ENCODE measurements at places on chromosomes 5 and 9. TPM values are rescaled to one million over a fixed set of nuclear protein-coding genes. Genes with fewer than 3 reads are reported as not detected.

DNA sequence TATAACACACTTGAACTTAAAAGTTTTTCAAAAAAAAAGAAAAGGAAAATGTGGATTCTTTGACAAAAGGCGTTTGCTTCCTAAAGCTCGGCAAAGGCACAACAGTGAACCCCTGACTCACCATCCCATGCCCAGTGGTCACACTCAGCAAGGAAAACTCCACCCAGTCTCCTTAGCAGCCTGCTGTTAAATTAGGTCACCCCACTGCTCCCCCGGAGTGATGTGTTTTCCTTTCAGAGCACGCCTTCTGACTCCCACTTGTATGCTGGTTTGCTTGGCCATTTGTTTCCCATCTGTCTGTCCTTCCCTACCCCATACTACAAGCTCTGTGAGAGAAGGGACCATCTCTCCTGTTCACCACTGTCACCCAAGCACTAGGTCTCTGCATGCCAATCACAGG lies 23.8 kb downstream of the RETREG1 start:
- no peak for DNase-seq

TICAM2 gene
- 4.1 TPM for polyA plus RNA-seq

PCDHA4 gene
- 0.62 TPM for polyA plus RNA-seq

GFRA3 gene
- 4.2 TPM for polyA plus RNA-seq

- DNase-seq, result no peak
Observed at GRCh38 chr5:96348536-96348935, 84.5 kb downstream of the PCSK1 start.

DNA sequence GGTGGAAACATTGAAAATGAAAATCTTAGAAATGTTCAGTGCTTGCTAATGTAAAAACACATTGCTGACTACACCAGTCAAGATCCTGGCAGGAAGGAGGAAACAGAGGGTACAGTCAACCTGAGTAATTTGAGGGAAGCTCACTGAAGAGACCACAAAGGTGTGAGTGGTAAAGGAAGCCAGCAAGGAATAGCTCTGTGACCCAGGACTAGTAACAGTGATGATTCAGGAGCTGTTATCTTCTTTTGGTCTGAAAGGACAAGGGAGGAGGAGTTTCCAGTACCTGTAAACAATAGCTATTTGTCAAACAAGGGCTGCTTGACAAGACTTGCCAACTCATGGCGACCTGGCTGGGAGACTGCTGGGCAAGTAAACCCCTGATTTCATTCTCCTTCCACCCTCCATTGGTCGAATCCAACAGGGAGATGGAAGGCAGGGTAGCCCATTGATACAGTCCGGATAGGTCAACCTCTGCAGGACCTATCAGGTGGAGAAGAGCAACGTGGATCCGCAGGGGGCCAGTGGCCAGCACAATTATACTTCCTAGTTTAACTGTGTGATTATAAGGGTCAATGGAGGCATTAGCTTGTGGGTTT lies 68.1 kb downstream of the MAMDC2 start:
- DNase-seq, result no peak

NXNL2 gene
- polyA plus RNA-seq, result 1.9 TPM

- DNase-seq, result no peak
Observed at GRCh38 chr5:44952376-44952775, 143.6 kb downstream of the MRPS30 start.

DNA sequence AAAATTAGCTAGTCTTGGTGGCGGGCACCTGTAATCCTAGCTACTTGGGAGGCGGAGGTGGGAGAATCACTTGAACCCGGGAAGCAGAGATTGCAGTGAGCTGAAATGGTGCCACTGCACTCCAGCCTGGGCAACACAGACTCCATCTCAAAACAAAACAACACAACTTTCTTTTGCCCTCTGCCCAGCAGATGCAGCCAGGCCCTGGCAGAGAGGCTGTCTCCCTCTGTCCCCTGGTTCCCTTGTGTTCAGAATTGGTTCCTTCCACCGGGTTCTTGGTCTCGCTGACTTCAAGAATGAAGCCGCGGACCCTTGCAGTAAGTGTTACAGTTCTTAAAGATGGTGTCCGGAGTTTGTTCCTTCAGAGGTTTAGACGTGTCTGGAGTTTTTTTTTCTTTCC lies 30.2 kb upstream of the CEP72 start:
- no peak for DNase-seq

GRCh38 chr5:56622141-56622540 lies 193.2 kb upstream of the MAP3K1 start:
- DNase-seq, result no peak

GRCh38 chr5:133299021-133299420 lies 247.2 kb downstream of the HSPA4 start:
- no peak for DNase-seq

SLC4A9 gene
- polyA plus RNA-seq, result 19.5 TPM
